CD4-positive, alpha-beta memory T cell (primary cell): ENCODE measurements at places on chromosomes 12 and 14.
A peak's percentile ranks its signal among the peaks of the same experiment; 100 is the strongest.

GRCh38 chr14:99118046-99118721 lies 153.8 kb downstream of the BCL11B start:
- no peak for DNase-seq
- H3K36me3 ChIP-seq: no peaks in the 10 kb centered on the region
- H3K4me3 ChIP-seq: no peak overlapping the region
- H3K27ac ChIP-seq: no peak overlapping the region

GRCh38 chr14:72559202-72559601 lies 334.7 kb downstream of the DPF3 start:
- H3K36me3 ChIP-seq: no peaks in the 10 kb centered on the region
- H3K4me3 ChIP-seq: no peak overlapping the region
- DNase-seq: no peak
- no peaks in the 10 kb centered on the region for H3K4me1 ChIP-seq

DNA sequence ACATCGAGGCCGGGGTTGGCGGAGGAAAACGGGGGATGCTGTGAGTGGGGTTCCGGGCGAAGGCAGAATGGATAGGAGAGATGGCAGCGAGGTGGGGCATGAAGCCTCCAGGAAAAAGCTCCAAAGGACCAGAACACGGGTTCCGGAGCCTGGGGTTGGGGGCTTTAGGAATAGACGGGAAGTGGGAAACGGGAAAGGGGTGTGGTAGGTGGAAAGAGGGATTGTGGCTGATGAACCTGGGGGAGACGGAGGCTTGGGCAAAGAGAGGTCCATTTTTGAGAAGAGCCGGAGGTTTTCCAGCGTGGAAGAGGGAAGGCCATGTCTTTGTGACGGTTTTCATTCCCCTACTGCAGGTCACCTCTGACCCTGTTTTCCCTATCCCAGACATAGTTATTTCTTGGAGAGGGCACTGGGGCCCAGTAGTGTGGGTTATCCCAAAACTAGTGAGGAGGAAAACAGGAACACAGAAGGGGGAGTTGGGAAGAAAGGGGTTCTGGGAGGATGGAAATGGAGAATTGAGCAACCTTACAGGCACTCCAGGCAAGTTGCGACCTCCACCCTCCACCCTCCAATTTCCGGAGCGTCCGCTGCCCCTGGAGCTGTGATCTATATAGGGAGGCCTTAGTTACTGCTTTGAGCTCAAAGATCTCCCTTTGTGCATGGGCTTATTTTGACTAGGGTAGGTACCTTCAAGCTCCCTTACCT lies 1.1 kb downstream of the ATN1 start:
- peak overlapping the region; percentile 67 for H3K27ac ChIP-seq
- no peaks in the 10 kb centered on the region for H3K27me3 ChIP-seq
- no peaks in the 10 kb centered on the region for H3K36me3 ChIP-seq
- no peak for DNase-seq

- no peaks in the 10 kb centered on the region for H3K36me3 ChIP-seq
- H3K27ac ChIP-seq: no peak within 1 kb of the TSS
- DNase-seq: peak; percentile 16
These were observed at the start of gene FERMT2 for GRCh38 chr14:52950898-52951680. Gene FERMT2, minus strand, starts transcription at chr14:52951050. Its CDS starts 482 bp downstream, at chr14:52950568.

DNA sequence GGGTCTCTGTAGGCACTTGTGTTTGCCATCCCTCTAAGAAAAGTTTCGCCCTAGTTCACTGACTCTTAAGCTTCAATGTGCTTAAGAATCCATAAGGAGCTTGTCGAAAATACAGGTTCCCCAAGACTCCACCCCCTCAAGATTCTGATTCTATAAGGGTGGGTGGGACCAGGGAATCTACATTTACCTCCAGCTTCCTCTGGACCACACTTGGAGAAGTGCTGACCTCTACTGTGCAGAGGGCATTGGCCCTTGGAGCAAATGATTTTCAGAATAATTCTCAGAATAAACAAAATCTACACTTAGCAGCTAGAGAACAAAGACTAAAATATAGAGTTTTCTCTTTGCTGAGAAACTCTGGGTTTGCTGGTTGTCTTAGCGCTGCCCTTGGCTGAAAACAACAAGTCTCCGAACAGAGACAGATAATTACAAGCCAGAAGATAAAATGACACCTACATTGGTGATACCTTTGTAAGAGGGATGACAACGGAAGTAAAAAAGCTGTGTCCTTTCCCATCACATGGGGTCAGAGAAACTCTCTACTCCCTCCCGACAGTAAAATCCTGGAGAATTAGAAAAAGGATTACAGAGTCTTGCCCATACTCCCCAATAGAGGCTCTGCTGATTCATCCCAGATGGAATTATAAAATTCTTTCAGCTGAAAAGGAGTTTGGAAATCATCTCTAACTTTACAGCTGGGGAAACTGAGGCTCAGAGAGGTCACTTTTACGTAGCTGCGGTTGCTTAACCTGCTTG lies 4.8 kb downstream of the TGFB3 start:
- H3K36me3 ChIP-seq: no peaks in the 10 kb centered on the region
- no peaks in the 10 kb centered on the region for H3K27me3 ChIP-seq
- DNase-seq: no peak
- peaks cover 31% of the 10 kb centered on the region for H3K4me1 ChIP-seq
- H3K27ac ChIP-seq: no peak overlapping the region
- H3K4me3 ChIP-seq: no peak overlapping the region
